ENCODE measurements at places on chromosomes 2 and 18.

GRCh38 chr2:95343429-95344214 is 46.5 kb downstream of the KCNIP3 start:
- no peak for DNase-seq

GRCh38 chr18:6428851-6429395 is 14.2 kb upstream of the L3MBTL4 start:
- DNase-seq: no peak

DNA sequence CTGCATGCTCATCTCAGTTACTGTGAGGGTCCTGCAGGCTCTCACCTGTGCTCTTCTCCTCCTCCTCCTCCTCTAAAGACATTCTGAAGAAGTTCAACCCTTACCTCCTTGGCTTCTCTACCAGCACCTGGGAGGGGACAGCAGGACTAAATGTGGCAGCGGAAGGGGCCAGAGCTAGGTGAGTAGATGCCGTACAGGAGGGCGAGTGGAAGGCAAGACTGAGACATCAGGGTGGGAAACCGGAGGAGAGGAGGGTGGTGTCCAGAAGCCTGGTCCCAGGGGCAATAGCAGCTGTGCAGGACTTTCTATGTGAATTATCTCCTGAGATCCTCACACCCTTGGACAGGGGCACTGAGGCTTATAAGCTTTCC is 124.9 kb downstream of the PLB1 start:
- no peak for DNase-seq

DNA sequence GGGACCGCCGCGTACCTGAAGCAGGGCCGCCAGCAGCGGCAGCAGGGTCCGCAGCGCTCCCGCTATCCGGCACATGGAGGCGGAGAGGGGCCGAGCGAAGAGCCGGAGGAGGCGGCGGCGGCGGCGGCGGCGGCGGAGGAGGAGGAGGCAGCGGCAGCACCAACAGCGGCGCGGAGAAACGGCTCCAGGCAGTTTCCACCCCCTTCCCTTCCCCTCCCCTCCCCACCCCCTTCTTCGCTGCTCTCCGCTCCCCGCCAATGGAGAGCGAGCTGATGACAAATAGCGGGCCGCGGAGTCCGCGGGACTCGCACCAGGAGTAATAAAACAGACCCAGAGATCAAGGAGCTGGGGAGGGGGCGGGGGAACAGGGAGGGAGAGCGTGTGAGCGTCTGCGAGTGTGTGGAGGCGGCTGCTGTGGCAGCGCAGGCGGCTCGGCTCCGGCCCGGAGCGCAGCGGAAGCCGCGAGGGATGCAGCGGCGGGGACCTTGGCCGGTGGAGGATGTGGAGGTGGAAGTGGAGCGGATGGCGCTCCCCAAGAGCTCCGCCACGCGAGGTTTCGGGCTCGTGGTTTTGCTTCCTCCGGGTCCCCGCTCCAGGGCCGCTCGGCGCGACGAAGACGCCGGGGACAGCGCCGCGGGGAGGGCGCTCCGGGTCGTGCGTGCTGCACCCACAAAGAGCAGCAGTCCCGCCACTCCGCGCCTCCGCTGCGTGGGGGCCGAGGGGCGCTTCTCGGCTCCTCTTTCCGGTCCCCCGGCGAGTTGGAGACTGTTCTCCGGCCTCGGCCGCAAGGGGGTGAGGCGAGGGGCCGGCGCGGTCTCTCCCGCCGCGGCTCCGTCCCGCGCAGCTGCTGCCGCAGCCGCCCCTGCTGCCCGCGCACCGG is at the start of gene CDH2:
CDH2 (minus strand) TSS at position 183 of the 880 bp plus-strand sequence; CDS start at position 75, 108 bp downstream.
- no peak for DNase-seq

DNA sequence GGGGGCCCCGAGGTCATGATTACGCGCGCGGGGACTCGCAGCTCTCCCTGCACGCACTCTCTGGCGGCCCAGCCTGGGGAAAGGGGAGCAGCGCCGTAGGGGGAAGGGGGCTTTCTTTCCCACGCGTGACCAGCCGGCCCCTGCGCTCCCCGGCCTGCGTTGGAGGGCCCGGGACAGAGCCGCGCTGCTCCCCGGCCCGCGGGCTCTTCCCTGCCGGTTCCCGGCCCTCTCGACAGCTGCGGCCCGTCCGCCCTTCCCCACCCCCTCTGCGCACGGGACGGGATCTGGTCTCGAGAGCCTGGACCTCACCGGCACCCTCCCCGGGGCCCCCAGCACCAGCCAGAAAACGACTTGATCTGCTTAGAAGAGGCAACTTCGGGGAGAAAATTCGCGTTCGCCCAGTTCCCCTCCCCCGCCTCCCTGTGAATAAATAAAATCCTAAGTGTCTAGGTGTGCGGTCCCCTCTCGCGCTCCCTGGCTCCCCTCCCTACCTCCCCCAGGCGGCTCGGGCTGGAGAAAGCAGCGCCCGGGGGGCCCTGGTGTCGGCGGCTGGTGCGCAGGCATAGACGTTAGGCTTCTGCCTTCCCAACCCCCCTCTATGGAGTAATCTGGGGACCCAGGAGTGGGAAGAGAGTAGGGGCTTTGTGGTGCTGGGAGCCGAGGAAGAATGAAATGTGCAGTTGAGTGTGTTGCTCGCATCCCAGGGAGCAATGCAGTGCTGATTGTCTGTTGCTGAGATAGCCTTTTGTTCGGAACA is 803 bp upstream of the FIGN start:
- DNase-seq: no peak

GRCh38 chr2:98734823-98735260 is 3.9 kb upstream of the MGAT4A start:
- DNase-seq: no peak

- no peak for DNase-seq
Observed at GRCh38 chr18:62396381-62396780, 71.3 kb downstream of the TNFRSF11A start.

Data from activated CD4-positive, alpha-beta T cell treated with anti-CD3 and anti-CD28 coated beads, Interleukin-2, amount 50 U/mL, for 1 hour (primary cell).